ENCODE measurements at places on chromosomes 1 and 21. TPM values are rescaled to one million over a fixed set of nuclear protein-coding genes. Genes with fewer than 3 reads are reported as not detected.

- no peaks in the 10 kb centered on the region for H3K36me3 ChIP-seq
- H3K4me1 ChIP-seq = peaks cover 13% of the 10 kb centered on the region
- no peaks in the 10 kb centered on the region for H3K27me3 ChIP-seq
- no peak overlapping the region for H3K4me3 ChIP-seq
- no peak for DNase-seq
These were observed 85.4 kb downstream of the SIK1 start for GRCh38 chr21:43341378-43342161.

- peaks cover 2% of the 10 kb centered on the region for H3K4me1 ChIP-seq
- no peak overlapping the region for H3K27ac ChIP-seq
- DNase-seq = peak; percentile 54
- no peaks in the 10 kb centered on the region for H3K27me3 ChIP-seq
These were observed 19.7 kb downstream of the PPFIA4 start for GRCh38 chr1:203045821-203046594.

SMPDL3B gene
- 21.1 TPM for total RNA-seq

GRCh38 chr1:11158720-11159321 is 30.3 kb upstream of the ANGPTL7 start:
- peaks cover 20% of the 10 kb centered on the region for H3K4me1 ChIP-seq
- no peak for DNase-seq
- H3K4me3 ChIP-seq = no peak overlapping the region

LCE1D gene
- not detected for total RNA-seq

- H3K27ac ChIP-seq = no peak overlapping the region
- no peak overlapping the region for H3K4me3 ChIP-seq
- H3K27me3 ChIP-seq = no peaks in the 10 kb centered on the region
- H3K36me3 ChIP-seq = no peaks in the 10 kb centered on the region
- no peak for DNase-seq
These were observed 6.6 kb downstream of the SLC9C2 start for GRCh38 chr1:173596097-173596825.

GRCh38 chr1:14437417-14437918 is 161.0 kb upstream of the KAZN start:
- no peaks in the 10 kb centered on the region for H3K36me3 ChIP-seq
- no peaks in the 10 kb centered on the region for H3K27me3 ChIP-seq
- H3K27ac ChIP-seq = no peak overlapping the region
- no peaks in the 10 kb centered on the region for H3K4me1 ChIP-seq

DNA sequence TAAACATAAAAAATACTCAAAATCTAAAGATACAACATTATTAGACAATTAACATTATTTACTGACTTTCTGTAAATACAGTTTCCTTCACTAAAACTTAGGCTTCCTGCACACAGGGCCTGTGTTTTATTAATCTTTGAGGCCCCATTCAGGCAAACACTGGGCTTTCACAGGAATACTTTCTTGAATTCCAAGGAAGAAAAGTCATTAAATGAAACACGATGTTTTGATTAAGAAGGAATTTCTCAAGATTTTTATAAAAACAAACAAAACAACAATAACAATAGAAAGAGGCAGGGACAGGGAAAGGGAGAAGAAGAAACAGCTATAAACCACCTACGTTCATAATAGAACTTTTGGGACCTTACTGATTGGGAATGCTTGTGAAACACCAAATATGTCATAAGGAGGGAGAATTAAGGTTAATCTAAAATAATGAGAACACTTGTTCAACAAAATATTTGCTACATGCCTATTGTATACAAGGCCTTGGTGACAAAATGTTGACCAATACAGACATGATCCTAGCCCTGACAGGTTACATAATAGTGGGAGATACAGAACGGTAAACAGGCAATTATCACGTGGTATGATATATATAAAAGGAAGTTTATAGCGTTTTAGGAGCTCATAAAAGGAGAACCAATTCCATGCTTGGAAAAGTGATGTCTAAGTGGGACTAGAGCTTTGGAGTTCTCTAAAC is 3.6 kb downstream of the DDAH1 start:
- no peak for DNase-seq
- H3K27me3 ChIP-seq = no peaks in the 10 kb centered on the region
- H3K4me3 ChIP-seq = no peak overlapping the region
- H3K27ac ChIP-seq = no peak overlapping the region
- peaks cover 3% of the 10 kb centered on the region for H3K4me1 ChIP-seq
- no peaks in the 10 kb centered on the region for H3K36me3 ChIP-seq
